BJ (cell line): ENCODE measurements at places on chromosomes 7 and 10. TPM values are rescaled to one million over a fixed set of nuclear protein-coding genes. Genes with fewer than 3 reads are reported as not detected.

The ENTPD1 gene
- polyA plus RNA-seq, result 0.04 and 0.20 TPM in 2 replicates

The OR2A42 gene
- 0.02 TPM in 1 of 2 replicates, not detected in the other for polyA plus RNA-seq

DNA sequence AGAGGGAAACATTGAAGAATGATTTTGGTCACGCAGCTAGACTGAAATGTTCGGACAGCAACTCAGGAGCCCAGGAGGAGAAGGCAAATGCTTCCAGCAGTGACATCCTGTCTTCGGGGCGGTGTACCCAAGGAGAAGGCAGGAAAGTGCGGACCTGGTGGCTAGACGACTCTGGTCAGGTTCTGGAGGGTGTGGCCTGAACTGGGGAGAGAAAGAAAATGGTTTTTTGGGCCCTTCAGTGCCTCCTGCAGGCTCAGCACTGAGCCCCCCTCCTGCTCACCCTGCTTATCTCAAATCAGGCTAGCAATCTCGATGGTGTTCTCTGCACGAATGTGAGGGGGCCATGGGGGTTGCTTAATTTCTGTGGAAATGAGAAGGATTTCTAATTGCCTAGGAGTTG lies 26.7 kb upstream of the TARP start:
- DNase-seq, result no peak

- DNase-seq, result peak; percentile 66
Measured at GRCh38 chr10:79404231-79404609, 41.2 kb downstream of the ZCCHC24 start.

The FAM25A gene
- polyA plus RNA-seq, result not detected in 2 replicates

GRCh38 chr7:70660154-70660818 lies 471.7 kb upstream of the GALNT17 start:
- no peak for DNase-seq

The OR13A1 gene
- not detected in 2 replicates for polyA plus RNA-seq

The LEP gene
- polyA plus RNA-seq, result 0.05 TPM in 2 replicates

The ADCYAP1R1 gene
- polyA plus RNA-seq, result 0.02 TPM in 1 of 2 replicates, not detected in the other

DNA sequence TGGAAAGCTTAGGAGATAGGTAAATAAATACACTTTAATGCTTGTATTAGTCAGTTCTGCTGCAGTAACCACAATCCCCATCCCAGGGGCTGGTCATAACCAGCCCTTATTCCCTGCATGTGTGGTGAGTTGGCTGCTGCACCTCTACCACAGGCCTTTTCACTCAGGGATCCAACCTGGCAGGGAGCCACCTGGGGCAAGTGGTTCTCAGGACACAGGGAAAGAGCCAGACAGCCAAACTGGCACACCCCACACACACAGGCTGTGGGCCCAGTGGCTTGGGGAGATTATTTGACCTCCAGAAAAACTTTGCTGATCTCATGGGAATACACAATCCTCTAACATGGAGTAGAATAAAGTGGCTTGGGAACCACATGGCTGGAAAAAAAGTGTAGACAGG lies 400.0 kb upstream of the RNF32 start:
- no peak for DNase-seq

The AZGP1 gene
- not detected in 2 replicates for polyA plus RNA-seq
